Stimulated activated CD4-positive, alpha-beta T cell treated with anti-CD3 and anti-CD28 coated beads, Interleukin-12 subunit alpha, Interleukin-12 subunit beta, amount 100 ng/mL, for 48 hours (primary cell): ENCODE measurements at places on chromosomes 16 and 17.

GRCh38 chr16:74700116-74700437, 585 bp downstream of the MLKL start:
- peak; percentile 9 for DNase-seq

DNA sequence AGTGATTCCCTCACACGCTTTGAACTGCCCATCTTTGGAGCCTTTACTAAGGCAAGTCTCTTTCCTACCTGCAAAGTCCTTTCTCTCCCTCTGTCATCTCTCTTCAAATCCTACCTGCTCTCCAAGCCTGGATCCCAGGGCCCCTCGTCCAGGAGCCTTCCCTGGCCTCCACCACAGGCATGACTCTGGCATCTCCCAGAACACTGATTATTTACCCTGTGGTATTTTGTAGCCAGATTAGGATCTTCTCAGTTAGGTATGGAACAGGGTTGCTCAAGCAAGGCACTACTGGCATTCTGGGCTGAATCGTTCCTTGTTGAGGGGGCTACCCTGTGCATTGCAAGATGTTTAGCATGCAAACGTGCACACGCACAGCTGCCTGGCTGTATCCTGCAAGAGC, 31.9 kb upstream of the POLR3E start:
- no peak for DNase-seq

DNA sequence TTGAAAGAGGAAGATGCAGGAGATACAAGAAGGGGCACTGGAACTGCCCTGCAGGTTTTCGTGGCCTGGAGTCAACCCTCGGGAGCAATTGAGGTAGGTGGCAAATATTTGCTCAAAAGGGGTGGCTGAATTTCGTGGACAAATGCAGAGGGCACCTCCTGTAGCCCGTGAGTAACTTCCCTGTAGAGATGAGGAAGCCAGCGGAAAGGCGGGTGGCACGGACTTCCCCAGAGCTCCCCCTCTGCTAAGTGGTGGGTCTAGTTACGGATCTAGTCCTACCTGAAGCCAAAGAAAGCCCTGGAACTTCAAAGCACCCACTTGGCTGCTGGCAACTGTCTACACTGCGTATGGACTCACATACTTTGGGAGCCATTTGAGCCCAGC, 1.0 kb upstream of the ATP2C2 start:
- DNase-seq: no peak

- DNase-seq: no peak
Observed at GRCh38 chr17:17650959-17651358, 30.3 kb upstream of the RAI1 start.

DNA sequence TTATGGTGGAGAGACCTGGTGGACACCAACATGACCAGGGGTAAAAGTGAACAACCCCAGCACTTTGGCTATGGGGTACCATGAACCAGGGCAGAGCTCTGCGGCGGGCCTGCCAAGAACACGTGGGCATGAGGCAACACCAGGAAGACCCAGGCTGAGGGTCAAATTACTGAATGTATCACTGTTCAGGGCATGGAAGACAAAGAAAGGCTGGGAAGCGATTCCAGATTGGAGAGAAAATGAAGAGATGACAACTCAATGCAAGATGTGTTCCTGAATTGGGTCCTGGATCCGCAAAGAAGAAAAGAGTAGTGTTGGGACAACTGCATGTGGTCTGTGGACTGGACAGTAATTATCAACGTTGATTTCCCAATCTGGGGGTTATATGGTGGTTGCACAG, 19.8 kb downstream of the SPHK1 start:
- no peak for DNase-seq

DNA sequence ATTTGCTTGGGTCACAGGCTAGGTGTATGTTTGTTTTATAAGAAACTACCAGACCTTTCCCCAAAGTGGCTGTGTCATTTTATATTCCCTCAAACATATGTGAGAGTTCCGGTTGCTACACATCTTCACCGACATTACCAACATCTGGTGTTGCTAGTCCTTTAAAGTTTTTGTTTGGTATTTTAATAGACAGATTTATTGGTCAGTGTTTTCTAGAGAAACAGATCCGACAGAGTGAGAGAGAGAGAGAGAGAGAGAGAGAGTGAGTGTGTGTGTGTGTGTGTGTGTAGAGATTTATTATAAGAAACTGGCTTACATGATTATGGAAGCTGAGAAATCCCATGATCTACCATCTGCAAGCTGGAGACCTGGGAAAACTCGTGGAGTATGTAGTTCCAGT, 31.0 kb downstream of the LDHD start:
- no peak for DNase-seq

- no peak for DNase-seq
Observed at GRCh38 chr17:74259667-74260524, 14.1 kb upstream of the DNAI2 start.

- DNase-seq: no peak
Observed at GRCh38 chr17:49209061-49209571, 1.3 kb downstream of the GNGT2 start.

- DNase-seq: no peak
Observed at GRCh38 chr17:29866746-29867404, 63.2 kb downstream of the SSH2 start.

DNA sequence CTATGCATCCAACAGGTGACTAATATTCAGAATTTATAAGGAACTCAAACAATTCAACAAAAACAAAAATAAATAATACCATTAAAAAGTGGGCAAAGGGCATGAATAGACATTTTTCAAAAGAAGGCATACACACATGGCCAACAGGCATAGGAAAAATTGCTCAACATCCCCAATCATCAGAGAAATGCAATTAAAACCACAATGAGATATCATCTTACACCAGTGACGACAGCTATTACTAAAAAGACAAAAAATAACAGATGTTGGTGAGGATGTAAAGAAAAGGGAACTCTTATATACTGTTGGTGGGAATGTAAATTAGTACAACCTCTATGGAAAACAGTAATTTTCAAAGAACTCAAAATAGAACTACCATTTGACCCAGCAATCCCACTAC, 250.4 kb upstream of the N4BP1 start:
- DNase-seq: no peak
